Activated CD4-positive, CD25-positive, alpha-beta regulatory T cell treated with anti-CD3 and anti-CD28 coated beads, Interleukin-2, amount 50 U/mL, for 24 hours (primary cell): ENCODE measurements at places on chromosomes 3 and 15.

- ATAC-seq: no peak
Measured at GRCh38 chr15:34147371-34148140, 45.7 kb downstream of the PGBD4 start.

- peak; percentile 38 for ATAC-seq
Measured at GRCh38 chr3:10594915-10595314, 89.5 kb upstream of the ATP2B2 start.

GRCh38 chr3:100802126-100802525, 92.8 kb downstream of the TFG start:
- no peak for ATAC-seq

GRCh38 chr15:65115542-65115941, 542 bp upstream of the UBAP1L start:
- ATAC-seq: no peak

GRCh38 chr3:8759038-8759707, 10.2 kb downstream of the OXTR start:
- ATAC-seq: no peak

DNA sequence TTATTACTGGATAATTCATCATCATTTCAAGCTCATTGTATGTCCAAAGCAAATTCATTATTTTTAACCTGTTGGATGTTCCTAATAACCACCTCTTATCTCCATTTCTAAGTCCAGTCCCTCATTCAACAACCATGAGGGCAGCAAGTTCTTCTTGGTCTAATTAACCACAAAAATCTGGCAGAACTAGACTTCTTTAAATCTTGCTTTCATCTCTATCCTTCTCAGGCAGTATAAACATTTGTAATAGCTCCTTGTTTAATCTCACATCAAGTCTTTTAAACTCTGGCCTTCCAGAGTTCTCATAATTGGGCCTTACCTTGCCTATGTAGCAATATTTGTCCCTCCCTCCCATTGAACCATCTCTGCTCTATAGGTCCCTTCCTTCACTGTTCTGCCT, 17.0 kb upstream of the GHSR start:
- ATAC-seq: no peak

DNA sequence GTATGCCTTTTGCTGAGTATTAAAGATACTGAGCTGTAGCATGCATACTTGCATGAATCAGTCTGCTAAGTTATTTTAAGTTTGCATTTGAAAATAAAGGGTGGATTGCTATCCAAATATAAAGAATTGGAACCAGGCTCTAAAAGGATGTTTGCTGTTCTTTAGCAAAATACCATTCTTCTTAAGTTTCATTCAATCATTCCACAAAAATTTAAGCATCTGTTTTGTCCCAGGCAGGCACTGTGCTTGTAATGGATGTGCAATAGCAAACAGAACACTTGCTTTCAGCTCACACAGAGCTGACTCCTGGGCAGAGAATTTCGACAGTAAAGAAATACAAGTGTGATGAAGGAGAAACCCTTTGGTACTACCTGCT, 151.1 kb downstream of the PGPEP1L start:
- ATAC-seq: no peak

- ATAC-seq: no peak
Measured at GRCh38 chr3:107772016-107772415, 249.3 kb downstream of the BBX start.

DNA sequence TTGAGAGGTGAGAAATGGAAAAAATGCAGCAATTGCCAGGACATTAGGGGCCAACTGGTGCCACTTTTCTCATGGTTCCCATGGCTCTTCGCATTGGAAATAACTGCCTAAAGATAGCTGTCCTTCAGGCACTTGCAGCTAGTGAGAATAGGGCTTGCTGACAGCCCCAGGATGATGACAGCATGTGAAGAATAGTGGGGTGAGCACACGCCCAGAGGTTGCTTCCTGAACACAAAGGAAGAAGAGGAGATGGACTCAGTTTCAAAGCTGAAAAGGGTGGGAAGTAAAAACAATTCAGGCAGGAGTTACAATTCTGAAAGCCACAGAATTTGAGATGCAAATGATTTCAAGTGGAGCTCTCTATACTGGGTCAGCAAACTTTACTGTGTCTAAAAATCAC, 45.6 kb downstream of the TNFAIP8L3 start:
- ATAC-seq: no peak

GRCh38 chr3:111548756-111549155, 6.8 kb downstream of the CD96 start:
- peak; percentile 27 for ATAC-seq

DNA sequence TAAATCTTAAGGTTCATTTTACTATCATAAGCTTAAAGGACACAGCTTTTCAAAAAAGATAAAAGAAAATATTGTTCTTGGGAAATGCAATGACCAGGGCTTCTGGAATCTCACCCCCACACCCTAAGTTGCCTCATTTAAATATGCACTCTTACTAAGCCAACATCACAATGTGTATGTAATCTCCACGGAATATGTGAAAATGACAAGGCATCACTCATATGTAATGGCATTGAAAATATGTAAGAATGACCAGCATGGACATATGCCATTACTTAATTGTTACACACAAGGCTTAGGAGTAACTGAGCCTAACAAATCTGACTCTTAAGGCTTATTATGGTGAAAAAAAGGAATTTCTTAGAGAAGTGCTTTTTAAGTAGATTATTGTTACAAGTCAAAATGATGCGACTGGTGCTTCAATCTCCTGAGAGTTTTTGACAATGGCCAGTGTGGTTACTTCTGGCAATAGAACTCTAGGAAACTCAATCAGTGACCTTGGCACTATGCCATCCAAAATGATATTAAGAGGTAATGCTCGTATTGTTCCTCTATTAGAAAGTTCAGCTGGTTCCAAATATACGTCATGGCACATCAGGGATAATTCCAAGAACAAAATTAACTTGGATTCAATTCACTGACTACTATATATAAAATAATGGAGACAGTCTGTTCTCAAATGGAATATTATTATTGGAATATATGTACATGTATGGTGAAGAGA, 290.0 kb upstream of the PLSCR5 start:
- ATAC-seq: no peak

DNA sequence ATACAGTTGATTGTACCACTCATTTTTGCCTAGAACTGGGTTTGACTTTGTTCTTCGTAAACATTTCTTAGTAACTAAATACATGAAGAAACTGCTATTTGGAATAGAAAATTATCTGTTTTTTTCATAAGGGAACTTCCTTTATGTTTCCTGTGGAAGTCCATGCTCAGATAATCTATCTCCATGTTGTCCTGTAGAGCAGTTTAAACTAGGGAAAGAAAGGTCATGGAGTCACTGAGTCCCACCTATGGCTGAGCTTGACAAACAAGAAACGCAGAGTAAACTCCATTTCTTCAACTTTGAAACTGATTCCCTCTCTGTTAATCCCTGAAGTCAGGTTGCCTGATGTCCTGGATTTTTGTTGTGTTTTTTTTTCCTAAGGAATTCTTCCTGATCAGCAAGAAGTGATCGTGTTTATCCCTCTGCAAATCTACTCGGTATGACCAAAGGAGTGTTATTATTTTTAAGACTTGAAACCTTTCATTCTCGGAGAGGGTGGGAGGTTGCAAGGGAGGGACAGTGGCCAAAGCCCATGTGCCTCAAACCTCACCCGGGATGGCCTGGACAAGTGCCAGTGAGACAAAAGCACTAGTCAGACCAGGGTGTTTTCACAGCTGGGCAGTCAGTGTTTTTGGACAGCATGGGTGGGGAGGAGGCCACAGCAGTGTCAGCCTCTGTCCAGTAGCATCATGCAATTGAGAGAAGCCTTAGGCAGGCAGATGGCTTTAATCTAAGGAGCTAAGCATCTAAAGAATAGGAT, 129.8 kb upstream of the PHLDB2 start:
- ATAC-seq: no peak

GRCh38 chr3:104206925-104207324, 1159.8 kb upstream of the ALCAM start:
- no peak for ATAC-seq

DNA sequence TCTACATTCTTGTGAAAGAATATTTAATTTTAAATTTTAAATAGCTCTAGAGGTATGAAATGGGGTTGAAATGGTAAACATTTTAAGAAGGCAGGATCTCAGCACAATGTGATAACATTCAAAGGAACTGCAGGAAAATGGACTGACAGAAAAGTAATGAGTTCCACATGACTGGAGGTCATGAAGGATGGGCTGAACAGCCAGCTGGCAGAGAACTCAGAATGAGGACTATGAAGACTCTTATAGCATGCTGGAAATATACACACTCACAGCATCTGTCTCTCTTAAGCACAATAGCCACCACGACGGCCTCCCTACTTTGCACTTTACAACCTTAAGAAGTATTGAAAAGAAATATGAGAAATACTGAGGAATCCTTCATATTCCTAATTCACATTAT, 94.7 kb downstream of the TNIK start:
- ATAC-seq: no peak

DNA sequence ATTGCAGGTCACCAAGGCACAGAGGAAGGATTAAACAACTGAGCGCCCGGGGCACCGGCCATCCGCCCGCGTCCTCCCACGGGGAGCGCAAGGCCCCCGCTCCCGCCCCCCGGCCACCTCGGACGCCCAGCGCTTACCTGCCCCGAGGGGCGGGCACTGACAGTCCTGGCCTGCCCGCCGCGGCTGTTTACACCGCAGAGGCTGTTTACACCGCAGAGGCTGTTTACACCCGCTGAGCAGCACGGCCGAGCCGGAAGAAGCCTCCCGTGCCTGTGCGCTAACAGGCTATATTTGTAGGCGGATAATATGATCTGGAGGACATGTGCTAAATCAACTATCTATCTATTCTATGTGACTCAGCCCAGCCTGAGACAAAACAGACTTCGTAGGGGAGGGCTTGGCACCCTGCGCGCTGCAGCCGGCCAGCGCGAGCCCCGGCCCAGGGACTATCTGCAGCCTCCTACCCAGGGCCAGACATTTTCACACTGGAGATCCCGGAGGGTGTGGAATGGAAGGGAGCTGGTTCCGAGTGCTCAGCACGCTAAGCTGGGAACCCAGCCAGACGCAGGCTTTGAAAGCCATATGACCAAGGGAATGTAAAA, at the start of gene LRRC2:
Gene LRRC2, minus strand, starts transcription at position 263 of the 602 bp plus-strand sequence. CDS start 14,711 bp downstream, outside the sequence.
- ATAC-seq: peak; percentile 81

DNA sequence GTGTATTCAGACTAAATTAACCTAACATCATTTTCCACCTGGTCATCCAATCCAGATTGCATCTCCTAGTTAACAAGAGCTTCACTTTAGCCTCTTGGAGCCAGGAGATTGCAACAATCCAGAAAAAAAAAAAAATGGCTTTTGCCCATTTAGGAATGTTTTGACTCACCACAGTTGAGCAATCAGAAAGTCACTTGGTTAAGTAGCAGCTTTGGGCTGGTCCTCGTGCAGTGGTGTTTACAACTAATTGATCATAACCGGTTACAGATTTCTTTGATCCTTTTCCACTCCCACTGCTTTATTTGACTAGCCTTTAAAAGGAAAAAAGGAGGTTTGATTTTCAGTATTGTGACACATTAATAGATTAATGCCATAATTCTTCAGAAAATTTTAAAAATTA, 688.8 kb upstream of the CCDC54 start:
- no peak for ATAC-seq

DNA sequence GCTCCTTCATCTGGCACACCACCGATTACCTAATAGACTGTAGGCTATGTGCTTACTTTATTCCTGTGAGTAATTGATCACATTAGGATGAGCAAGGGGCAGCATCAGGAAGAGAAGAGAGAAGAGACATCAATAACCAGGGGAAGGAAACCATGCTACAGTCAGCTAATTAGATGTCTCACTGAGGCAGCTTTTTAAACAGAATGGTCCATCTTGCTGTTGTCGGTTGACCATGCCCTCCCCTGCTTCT, 278.4 kb downstream of the RPLP1 start:
- no peak for ATAC-seq

DNA sequence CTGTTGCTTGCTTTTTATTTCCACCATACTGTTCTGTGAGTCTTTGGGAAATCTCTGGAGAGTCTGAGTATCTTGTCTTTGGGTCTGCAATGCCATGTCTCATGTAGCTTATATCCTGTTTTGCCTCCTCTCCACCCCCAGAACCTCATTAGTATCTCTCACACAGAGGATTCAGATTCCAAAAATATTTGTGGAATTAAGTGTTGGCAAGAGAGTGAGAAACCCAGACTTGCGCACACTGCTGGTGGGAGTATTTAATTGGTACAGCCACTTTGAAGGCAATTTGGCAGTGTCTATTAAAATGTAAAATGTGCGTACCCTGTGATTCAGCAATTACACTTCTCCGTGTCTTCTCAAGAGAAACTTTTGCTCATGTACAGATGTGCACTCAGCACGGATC, 68.6 kb downstream of the ZNF621 start:
- no peak for ATAC-seq

DNA sequence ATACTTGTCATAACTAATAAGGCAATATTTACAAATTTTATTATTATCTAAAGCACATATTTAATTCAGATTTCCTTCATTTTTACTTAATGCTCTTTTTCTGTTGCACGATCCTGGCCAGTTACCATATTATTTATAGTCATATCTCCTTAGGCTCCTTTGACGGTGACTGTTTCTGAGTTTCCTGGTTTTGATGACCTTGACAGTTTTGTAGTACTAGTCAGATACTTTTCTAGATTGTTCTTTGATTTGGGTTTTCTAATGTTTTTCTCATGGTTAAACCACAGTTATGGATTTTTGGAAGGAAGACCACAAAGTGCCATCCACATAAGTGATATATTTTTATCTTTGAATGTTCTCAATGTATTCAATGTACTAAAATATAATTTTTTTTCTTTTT, 171.0 kb upstream of the NANOGP8 start:
- no peak for ATAC-seq

DNA sequence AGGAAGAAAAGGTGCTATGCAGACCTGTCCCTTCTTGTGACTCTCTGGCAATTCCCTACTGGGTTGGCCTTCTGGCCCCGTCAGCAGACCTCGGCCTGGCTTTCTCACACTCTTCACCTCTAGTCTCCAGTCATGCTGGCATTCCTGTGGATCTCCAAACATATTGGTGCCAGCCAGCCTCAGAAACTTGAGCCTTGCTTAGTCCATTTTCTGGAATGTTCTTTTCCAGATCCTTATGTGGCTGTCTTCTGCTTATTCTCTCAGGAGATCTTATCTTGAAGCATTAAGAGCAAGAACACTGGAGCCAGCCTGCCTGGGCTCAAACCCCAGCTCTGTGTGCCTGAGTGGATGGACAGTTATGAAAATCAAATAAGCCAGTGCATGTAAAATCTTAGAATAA, 88.2 kb upstream of the NTRK3 start:
- ATAC-seq: no peak
